HS-5 (cell line): ENCODE measurements at places on chromosomes 3 and 15.

DNA sequence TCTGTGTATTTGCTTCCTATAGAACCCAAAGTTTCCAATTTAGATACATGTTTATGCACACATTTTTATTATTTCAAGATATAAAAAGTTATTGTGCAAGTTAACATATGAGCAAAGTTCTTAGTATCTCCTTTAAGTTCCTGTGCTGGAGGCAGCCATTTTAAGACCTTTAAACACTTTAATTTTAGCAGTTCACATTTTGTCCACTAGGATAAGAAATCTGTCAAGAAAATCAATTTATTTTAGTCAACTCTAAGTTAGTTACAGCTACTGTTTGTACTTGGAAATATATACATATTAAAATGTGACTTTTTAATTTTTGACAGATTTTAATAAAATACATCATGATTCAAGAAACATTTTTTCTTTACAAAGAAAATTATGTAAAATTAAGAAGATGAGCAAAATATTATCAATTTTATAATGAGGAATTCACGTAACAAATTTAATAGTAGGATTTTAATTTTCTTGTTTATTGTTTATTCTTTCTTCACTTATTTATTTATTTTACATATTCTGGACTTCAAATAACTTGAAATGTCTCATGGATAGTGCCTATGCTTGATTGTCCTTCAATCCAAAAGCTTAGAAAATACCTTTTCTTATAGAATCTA, 402.6 kb upstream of the GBE1 start:
- peak; percentile 11 for DNase-seq

- DNase-seq, result no peak
Observed at GRCh38 chr3:99232696-99233095, 331.2 kb upstream of the DCBLD2 start.

- DNase-seq, result no peak
Observed at GRCh38 chr15:89293012-89293411, 41.6 kb downstream of the POLG start.

GRCh38 chr15:85393210-85393609, 12.8 kb downstream of the AKAP13 start:
- DNase-seq, result no peak

DNA sequence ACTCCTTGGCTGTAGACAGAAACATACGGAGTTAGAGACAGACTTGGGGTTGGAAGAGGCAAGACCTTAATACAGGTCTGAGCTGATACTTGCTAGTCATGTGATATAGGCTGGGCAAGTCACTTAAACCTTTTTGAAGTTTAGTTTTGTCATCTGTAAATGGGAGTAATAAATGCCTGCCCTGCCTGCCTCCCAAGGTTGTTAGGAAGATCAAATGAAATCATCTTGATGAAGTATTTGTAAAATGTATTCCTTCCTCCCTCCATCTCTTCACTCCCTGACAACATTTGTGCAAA, 2.9 kb downstream of the PXK start:
- DNase-seq, result no peak

DNA sequence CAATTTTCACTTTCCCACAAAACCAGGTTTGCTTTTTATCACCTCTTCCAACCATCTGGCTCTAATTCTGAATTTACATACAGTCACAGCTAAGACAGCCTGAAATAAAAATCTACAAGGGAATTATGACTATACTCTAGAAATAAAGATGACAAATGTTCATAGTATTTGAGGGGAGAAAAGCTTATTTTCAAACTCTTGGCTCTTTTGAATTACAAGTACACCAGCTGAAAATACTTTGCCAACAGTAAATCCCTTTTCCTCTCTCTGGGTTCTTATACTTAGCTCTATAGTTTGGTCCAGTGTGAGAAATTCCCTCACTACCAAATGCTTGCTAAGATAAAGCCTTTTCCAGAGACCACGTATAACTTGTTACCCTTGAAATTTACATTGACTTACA, 1037.9 kb downstream of the ROBO1 start:
- DNase-seq, result no peak

DNA sequence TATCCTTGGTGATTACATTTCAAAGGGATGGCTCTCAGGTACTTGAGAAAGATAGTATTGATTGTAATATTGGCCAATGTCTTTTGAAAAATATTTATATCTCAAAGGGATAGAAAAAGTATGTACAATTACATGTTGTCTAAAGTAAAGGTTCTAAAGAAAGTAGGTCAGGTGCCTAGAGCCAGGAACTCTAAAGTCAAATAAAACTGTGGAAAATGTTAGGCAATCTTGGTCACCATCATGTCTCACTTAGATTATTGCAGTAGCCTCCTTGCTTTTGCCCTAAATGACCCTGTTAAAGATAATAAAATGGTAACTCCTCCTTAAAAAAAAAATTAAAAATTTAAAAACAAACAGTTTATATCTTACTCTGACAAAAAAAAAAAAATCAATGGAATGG, 198.5 kb upstream of the ARPP21 start:
- no peak for DNase-seq

DNA sequence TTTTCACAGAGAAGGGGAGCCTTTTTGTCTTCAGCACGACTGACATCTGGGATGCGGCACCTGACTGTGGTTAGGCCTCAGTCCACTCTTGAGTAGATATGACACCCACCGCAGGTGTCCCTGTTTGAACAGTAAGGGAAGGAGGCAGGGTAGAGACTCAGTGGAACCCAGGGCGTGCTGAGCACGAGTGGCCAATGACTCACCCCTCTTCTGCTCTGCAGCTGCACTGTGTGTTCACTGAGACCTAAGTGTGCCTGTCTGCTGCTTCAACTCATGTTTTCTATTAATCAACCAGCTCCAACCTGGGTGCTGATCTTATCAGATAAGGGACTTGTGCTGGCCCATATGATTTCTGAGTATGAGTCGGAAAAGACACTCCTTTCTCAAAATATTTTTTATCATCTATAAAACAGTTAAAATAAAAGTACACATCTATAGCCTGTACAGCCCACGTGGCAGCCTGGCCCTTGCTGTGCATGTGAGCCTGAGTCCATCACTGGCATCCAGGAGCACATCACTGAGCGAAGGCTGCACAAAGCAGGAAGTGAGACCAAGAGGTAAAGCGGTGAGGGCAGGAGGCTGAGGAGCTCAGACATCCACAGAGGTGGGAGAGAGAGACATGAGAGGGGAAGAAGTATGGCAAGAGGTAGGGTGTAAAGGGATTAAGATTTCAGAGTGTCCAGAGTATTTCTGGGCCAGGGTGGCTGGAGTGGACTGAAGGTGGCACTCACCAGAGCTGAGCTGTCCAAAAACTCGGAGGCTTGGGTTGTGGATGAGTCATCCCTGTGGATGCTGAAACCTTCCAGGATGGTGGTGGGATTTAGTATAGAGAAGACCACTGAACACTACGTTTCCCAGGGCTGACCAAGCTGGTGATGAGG, 49.2 kb downstream of the SLC41A3 start:
- DNase-seq, result no peak
